H1 (cell line): ENCODE measurements at places on chromosomes 3 and 15. TPM values are rescaled to one million over a fixed set of nuclear protein-coding genes. Genes with fewer than 3 reads are reported as not detected.

DNA sequence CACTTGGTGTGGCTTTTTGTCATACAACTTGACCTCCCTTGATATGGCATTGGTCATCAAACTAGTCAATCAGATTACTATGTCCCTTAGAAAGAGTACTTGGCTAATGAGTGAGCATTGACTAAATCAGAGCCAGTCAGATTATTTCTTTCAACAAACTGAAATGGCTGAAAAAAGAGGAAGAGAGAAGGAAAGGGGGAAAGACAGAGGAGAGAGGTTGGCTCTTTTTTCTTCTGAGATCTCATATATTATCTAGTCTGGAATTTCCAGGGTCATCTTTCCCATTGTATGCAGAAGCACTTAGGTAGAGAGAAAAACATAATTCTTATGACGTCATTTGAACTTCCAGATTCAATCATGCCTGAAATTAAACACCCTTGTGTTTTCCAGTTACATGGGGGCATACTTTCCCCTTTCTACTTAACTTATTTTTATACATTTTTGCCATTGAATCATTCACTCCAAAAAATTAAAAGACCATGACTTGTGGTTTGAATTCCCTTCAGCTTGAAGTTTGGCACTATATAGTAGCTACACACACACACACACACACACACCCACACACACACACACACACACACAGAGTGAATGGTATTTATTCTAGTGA, 387.8 kb downstream of the LSAMP start:
- DNase-seq, result no peak

GRCh38 chr3:116417151-116417550, 28.1 kb downstream of the LSAMP start:
- no peak for DNase-seq

BFSP2 gene
- total RNA-seq, result not detected in 2 replicates

REC114 gene
- total RNA-seq, result not detected in 2 replicates
